ENCODE measurements at places on chromosomes 4 and X.

GRCh38 chr4:42865572-42866189, 26.8 kb upstream of the GRXCR1 start:
- H3K27ac ChIP-seq = no peak overlapping the region
- DNase-seq = no peak
- no peak overlapping the region for H3K4me3 ChIP-seq
- H3K4me1 ChIP-seq = no peaks in the 10 kb centered on the region
- no peaks in the 10 kb centered on the region for H3K36me3 ChIP-seq

- peak overlapping the region; percentile 2 for H3K27ac ChIP-seq
- no peaks in the 10 kb centered on the region for H3K27me3 ChIP-seq
- no peak overlapping the region for H3K4me3 ChIP-seq
- H3K4me1 ChIP-seq = peaks cover 41% of the 10 kb centered on the region
- H3K36me3 ChIP-seq = no peaks in the 10 kb centered on the region
- no peak for DNase-seq
Measured at GRCh38 chr4:86961116-86961515, 26.3 kb downstream of the AFF1 start.

DNA sequence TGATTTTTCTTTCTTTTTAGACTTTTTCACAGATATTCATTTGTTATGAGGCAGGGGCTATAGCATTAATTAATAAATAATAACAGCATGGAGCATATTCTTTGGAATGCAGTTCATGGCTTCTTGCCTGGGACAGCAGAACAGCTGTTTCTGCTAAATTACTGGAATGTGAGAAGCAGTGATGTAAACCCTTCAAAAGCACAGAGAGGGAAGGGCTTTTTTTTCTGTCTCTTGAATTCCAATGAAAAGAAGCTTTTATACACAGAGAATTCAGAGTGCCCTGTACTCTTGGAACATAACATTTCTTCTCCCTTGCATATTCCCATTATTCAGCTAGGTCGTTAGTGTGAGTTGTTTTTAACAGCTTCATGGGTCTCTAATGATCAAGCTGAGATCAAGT, 28.5 kb upstream of the ANK2 start:
- H3K4me3 ChIP-seq = no peak overlapping the region
- no peak for DNase-seq
- H3K36me3 ChIP-seq = no peaks in the 10 kb centered on the region
- no peaks in the 10 kb centered on the region for H3K27me3 ChIP-seq
- no peaks in the 10 kb centered on the region for H3K4me1 ChIP-seq

GRCh38 chrX:108165383-108166111, 74.0 kb downstream of the ATG4A start:
- no peak overlapping the region for H3K27ac ChIP-seq
- no peak overlapping the region for H3K4me3 ChIP-seq
- no peak for DNase-seq
- H3K27me3 ChIP-seq = no peaks in the 10 kb centered on the region
- no peaks in the 10 kb centered on the region for H3K4me1 ChIP-seq

- peak; percentile 65 for DNase-seq
- H3K27me3 ChIP-seq = no peaks in the 10 kb centered on the region
- H3K36me3 ChIP-seq = no peaks in the 10 kb centered on the region
- H3K4me1 ChIP-seq = no peaks in the 10 kb centered on the region
- peak within 1 kb of the TSS; percentile 8 for H3K4me3 ChIP-seq
Measured at GRCh38 chrX:106168107-106168506, at the start of gene PWWP3B. Gene PWWP3B (plus strand): TSS chrX:106168305. CDS start chrX:106205433, 37,128 bp downstream.

GRCh38 chr4:26866781-26867180, 6.1 kb downstream of the STIM2 start:
- peaks cover 54% of the 10 kb centered on the region for H3K4me1 ChIP-seq
- H3K27ac ChIP-seq = no peak overlapping the region
- no peaks in the 10 kb centered on the region for H3K36me3 ChIP-seq

DNA sequence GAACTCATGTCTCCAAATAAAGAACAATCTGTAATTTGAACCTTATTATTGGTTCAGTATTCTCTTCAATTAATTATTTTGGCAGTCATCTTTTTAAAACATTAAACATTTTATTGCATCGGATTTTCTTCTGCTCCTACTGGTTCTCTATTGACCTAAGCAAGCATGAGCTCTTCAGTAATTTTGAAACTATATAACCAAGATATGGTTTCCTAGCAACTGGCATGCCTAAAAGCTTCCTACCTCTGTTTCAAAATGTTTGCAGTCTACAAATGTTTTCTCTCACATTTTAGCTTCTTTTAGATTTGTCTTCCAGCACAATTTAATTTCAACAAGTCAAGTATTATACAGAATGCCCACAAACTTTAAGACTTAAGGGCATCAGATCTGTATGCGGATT, 371.3 kb downstream of the GPM6A start:
- no peaks in the 10 kb centered on the region for H3K4me1 ChIP-seq
- H3K27me3 ChIP-seq = no peaks in the 10 kb centered on the region
- no peaks in the 10 kb centered on the region for H3K36me3 ChIP-seq
- H3K4me3 ChIP-seq = no peak overlapping the region

DNA sequence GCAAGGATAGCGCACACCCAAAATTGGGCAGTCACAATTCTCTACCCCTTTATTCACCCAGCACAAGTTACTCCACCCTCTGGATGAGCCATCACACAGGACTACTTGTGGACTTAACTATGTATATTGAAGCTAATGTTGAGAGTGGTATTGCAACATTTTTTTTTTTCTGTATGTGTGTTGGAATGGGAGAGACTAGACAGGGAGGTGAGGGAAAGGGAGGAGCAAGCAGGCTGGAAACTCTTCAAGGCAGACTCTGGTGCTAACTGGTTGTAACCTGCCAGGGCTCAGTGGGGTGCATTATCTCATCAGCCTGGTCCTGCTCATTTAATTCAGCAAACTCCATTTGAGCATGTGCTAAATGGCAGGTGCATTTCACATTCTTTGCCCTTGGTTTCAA, 18.4 kb upstream of the CWH43 start:
- H3K27me3 ChIP-seq = no peaks in the 10 kb centered on the region
- no peak overlapping the region for H3K4me3 ChIP-seq
- no peaks in the 10 kb centered on the region for H3K36me3 ChIP-seq
- no peak overlapping the region for H3K27ac ChIP-seq

GRCh38 chr4:17356926-17357325, 155.0 kb downstream of the QDPR start:
- no peak for DNase-seq
- H3K4me3 ChIP-seq = no peak overlapping the region
- no peaks in the 10 kb centered on the region for H3K36me3 ChIP-seq
- H3K4me1 ChIP-seq = no peaks in the 10 kb centered on the region

- DNase-seq = no peak
- no peak overlapping the region for H3K27ac ChIP-seq
- no peaks in the 10 kb centered on the region for H3K4me1 ChIP-seq
- no peaks in the 10 kb centered on the region for H3K27me3 ChIP-seq
Measured at GRCh38 chrX:119624417-119624816, 18.2 kb upstream of the NKRF start.

GRCh38 chr4:120671538-120671937, 251.0 kb downstream of the PRDM5 start:
- no peak for DNase-seq
- H3K27me3 ChIP-seq = no peaks in the 10 kb centered on the region

DNA sequence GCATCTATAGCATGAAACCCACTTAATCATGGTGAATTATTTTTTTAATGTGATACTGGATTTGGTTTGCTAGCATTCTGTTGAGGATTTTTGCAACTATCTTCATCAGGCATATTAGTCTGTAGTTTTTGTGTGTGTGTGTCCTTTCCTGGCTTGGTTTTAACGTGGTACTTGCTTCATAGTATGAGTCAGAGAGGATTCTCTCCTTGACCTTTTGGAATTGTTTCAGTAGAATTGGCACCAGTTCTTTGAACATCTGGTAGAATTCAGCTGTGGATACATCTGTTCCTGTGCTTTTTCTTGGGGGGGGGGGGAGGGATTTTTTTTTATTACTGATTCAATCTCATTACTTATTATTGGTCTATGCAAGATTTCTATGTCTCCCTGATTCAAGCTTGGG, 232.0 kb upstream of the KLF8 start:
- H3K4me1 ChIP-seq = no peaks in the 10 kb centered on the region
- no peak overlapping the region for H3K27ac ChIP-seq
- no peak for DNase-seq
- no peak overlapping the region for H3K4me3 ChIP-seq
- no peaks in the 10 kb centered on the region for H3K36me3 ChIP-seq
- no peaks in the 10 kb centered on the region for H3K27me3 ChIP-seq

GRCh38 chr4:150253965-150254630, 175.9 kb downstream of the DCLK2 start:
- no peak overlapping the region for H3K27ac ChIP-seq
- no peak for DNase-seq
- H3K4me3 ChIP-seq = no peak overlapping the region
- no peaks in the 10 kb centered on the region for H3K36me3 ChIP-seq

DNA sequence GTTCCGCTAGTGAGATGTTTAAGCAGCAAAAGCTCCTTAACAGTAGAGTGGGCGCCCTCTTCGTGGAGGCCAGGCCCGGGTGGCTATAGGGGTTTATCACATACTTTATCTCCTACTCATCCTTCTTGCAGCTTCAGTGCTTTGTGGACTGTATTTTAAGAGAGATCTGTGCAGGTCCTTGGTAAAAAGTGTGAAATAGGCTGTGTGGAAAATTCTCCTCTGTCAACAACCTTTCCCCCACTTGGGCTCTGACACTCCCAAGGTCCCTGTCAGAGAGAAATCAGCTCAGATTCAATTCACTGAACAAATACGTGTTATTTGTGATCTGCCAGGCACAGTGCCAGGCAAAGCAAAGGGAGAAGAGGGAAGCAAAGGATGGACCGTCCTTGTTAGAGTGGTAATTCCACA, 214.3 kb upstream of the PPARGC1A start:
- H3K27ac ChIP-seq = no peak overlapping the region
- H3K27me3 ChIP-seq = no peaks in the 10 kb centered on the region
- H3K36me3 ChIP-seq = no peaks in the 10 kb centered on the region
- H3K4me1 ChIP-seq = no peaks in the 10 kb centered on the region

DNA sequence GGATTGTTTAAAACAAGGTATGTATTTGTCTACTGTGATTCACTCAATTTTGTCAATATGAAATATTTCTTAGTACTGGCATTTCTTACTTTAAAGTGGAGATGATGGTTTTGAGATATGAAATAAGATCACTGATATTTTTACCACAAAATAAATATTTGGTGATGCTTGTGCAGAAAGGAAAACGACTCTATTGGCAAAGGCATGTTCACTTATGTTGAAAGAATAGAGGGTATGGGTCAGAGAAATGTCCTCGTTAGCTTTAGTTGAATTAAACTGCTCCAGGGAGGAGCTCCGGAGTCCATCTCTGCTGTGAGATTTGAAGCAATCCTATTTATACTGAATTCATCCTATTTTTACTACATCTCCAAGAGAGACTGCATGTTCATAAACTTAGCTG, 84.2 kb downstream of the SH3BGRL start:
- H3K4me1 ChIP-seq = no peaks in the 10 kb centered on the region
- no peak overlapping the region for H3K4me3 ChIP-seq
- H3K36me3 ChIP-seq = no peaks in the 10 kb centered on the region
- H3K27me3 ChIP-seq = no peaks in the 10 kb centered on the region
- DNase-seq = no peak
- no peak overlapping the region for H3K27ac ChIP-seq

DNA sequence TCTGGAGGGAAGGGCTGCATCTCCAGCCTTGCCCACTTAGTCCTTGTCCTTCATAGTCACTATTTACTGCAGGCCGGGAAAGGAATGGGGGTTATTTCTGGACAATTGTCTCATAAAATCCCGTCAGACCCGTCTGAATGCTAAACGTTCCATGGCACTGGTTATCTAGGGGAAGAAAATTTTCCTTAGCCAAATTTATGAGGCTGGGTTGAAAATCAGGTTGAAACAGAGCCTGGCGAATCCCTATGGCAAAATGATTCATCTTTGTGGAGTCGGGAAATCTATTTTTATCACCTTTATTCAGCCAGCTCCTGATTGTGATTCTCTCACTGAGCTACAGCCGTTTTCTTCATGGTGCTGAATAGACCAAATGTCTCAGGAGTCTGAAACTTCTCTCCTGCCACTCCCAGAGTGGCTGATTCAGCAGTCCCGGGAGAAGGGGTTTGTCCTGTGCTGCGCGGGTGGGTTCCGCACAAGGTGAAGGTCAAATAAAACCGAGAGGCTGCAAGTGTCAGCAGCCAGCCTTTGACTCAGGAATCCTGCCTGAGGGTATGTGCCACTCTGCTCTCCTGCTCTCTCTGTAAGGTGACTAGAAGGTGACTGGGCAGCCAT, 1.0 kb downstream of the LIMCH1 start:
- peak overlapping the region; percentile 72 for H3K27ac ChIP-seq
- peak overlapping the region; percentile 39 for H3K4me3 ChIP-seq
- peaks cover 51% of the 10 kb centered on the region for H3K4me1 ChIP-seq

DNA sequence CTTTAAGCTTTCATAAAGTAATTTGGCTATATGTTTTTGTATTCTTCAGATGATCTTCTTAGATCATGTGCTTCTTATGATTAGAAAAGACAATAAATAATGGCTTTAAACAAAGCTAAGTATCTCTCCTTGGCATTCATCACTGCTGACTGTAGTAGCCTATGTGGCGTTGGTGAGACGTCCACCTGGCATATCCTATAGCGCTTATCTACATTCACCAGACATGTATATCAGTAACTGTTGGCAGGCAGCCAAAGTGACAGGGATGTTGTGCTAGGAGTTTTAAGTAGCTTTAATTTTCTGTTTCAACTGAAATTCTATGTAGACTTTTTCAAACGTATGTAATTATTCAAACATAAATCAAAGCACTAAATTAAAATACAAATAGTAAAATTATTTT, 276.4 kb downstream of the IL15 start:
- no peaks in the 10 kb centered on the region for H3K27me3 ChIP-seq
- no peak overlapping the region for H3K4me3 ChIP-seq
- H3K4me1 ChIP-seq = no peaks in the 10 kb centered on the region
- DNase-seq = no peak

GRCh38 chrX:115650449-115650848, 89.5 kb downstream of the PLS3 start:
- H3K4me1 ChIP-seq = no peaks in the 10 kb centered on the region
- H3K4me3 ChIP-seq = no peak overlapping the region
- H3K27ac ChIP-seq = no peak overlapping the region

DNA sequence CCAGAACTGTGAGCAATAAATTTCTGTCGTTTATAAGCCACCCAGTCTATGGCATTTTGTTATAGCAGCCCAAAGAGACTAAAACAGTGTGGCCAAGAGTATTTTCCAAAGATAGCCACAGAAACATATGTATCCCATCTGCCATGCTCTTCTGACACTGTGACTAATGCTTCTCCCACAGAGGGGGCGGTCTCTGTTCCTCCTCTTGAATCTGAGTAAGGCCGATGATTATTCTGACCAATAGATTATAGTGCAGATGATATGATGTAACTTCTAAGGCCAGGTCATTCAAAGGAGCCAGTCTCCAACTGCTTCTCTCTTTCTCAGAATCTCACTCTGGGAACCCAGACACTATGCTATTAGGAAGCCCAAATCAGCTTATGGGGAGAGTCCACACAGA, 570.7 kb downstream of the BCOR start:
- no peaks in the 10 kb centered on the region for H3K27me3 ChIP-seq
- no peak overlapping the region for H3K27ac ChIP-seq
- DNase-seq = no peak
- H3K36me3 ChIP-seq = no peaks in the 10 kb centered on the region
- no peak overlapping the region for H3K4me3 ChIP-seq

All from upper lobe of right lung (tissue), 1 donor.